ENCODE measurements at places on chromosomes 1 and 21.
A peak's percentile ranks its signal among the peaks of the same experiment; 100 is the strongest.

DNA sequence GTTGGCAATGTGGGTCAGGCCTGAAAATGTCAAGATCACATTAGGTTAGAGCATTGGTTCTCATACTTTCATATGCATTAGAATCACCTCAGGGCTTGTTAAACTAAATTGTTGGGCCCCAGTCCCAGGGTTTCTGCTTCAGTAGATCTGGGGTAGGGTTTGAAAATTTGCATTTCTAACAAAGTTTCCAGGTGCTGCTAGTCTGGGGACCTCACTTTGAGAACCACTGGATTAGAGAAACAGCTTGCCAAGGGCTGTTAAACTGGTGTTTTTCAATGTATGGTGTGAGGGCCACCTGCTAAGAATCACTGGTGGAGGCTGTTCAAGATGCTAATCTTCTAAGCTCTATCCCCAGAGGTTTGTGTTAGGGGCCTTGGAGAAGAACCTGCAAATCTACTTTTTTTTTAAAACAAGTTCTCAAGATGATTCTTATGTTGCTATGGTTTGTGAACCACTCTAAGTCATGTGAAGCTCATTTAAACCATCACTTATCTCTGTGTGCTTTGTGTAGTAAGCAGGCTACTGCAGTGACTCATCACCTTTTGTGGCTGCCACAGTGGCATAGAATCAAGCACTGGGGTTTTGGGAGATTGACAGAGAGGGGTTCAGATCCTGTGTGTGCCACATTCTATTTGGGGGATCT is 152.2 kb downstream of the S1PR1 start:
- no peak for DNase-seq

DNA sequence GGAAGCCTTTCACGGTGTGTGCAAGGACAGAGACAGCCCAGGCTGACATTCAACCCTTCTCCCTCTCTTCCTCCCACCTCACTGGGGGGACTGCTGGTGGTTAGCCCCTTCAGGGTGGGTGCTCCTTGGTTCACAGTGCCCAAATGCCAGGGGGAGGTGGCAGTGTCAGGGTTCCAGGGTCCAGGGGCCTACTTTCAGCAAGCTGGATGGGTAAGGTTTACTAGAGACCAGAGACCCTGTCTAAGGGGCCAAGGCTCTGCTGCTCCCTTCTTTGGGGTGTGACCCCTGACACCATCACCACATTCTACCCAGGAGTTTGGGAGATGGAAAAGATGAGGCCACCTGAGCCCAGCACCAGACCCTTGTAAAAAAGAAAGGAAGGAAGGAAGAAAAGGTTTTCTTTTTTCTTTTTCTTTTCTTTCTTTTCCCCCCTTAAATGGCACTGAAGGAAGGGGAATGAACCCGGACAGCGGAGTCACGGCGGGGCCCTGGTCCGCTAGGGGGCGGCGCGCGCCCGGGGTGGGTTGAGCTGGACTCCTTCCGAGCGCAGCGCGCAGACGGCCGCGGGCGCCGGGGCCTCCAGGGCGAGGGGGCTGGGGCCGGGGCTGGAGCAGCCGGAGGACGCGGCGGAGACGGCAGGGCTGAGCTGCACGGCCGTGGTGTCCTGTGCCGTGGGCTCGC is 18.8 kb downstream of the KNCN start:
- DNase-seq: no peak

DNA sequence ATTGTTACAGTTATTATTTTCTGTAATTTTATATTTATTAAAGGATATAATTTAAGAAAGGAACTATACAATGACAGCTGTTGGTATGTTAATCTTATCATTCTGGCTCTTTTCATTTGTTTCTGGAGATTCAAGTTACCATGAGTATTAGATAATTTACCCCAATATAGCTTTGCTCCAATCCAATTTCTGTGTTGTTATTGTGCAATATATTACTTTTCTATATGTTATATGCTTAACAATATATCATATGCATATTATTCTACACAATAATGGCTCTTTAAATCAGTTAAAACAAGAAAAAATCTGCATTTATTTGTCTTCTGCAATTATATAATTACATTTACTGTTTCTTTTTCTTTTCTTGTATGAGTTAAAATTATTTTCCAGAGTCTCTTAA is 1650.9 kb downstream of the BRINP3 start:
- no peak for DNase-seq

GRCh38 chr21:34623516-34623915 is 8.6 kb upstream of the RCAN1 start:
- DNase-seq: no peak

GRCh38 chr1:232704256-232704655 is 74.3 kb upstream of the SIPA1L2 start:
- DNase-seq: no peak

DNA sequence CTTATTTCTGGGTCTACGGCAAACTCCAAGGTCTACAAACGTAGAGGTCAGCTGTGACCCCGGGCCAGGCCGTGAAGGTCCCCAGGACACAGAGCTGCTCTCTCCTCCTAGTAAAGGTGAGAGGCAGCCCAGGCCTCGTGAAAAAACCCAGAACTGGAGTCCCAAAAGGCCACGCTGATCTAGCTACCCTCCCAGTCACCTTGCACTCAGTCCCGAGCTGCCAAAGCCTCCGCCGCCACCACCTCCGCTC is 125 bp downstream of the ATP5PF start:
- no peak for DNase-seq

DNA sequence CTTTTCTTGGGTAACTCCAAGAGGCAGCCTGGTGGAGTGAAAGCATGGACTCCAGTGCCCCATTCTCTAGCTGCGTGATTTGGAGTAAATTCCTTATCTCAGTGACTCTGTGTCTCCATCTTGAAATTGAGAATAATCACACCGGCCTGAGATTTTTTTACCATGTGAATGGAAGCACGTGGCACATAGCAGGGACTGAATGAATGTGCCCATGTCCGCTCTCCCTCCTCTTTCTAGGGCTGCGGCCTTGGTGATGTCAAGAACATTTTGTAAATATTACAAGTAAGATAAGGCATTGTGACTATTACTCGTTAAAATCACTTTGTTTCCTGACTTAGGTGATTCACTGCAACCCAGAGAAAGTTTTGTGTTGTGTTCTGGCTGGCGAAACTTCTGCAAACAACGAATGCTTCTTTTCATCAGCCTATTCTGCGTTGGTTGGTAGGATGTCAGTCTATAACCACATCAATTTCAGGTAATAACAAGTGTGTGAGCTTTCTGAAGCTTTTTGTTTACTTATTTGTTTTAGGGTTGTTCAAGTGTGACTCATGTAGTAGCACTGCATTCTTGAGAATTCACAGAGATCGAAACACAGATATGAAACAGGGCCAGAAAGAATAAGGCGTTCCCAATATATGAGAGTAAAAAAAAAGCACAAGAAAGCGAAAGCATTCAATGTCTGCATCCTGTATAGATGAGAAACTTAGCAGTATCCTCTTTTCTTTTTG is 135.7 kb upstream of the SLC45A1 start:
- DNase-seq: peak; percentile 90

GRCh38 chr1:89733748-89734147 is 87.1 kb upstream of the LRRC8D start:
- DNase-seq: no peak

DNA sequence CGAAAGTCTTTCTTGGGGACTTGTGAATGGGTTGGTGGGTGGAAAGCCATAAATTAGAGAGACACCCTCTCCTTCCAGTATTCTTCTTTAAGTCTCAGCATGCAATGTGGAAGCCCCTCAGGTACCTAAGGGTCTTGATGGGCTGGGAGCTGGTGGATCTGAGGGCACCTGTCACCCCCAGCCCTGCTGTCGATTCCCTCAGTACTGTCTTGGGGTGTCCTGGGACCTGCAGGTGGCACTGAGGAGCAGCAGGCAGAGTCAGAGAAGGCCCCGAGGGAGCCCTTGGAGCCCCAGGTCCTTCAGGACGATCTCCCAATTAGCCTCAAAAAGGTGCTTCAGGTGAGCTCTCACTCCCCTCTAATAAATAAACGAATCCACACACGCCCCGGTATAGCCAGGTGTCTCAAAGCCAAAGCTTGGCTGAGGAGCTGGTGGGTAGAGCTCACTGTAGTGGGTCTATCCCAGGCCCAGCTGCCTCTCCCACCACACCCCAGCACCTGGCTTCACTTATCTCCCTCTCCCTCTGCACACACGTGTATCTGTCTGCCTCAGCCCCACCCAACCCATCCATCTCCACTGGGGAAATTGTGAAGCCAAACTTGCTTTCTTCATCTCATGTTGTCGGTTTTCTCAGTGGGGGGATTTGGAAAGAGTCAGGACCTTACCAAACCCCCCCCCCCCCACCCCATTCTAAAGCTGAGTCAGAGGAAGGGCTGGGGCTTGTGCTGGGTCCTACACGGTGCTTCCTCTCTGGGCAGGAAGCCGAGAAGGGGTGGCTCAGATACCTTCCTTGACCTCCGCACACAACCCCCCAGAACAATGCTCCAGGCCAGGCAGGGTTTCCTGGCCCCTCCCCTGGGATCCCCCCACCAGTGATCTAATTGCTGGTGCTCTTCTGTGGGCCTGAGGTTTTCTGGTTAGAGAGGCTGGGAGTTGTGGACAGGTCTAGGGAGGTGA is 1.6 kb downstream of the ADAM15 start:
- no peak for DNase-seq

DNA sequence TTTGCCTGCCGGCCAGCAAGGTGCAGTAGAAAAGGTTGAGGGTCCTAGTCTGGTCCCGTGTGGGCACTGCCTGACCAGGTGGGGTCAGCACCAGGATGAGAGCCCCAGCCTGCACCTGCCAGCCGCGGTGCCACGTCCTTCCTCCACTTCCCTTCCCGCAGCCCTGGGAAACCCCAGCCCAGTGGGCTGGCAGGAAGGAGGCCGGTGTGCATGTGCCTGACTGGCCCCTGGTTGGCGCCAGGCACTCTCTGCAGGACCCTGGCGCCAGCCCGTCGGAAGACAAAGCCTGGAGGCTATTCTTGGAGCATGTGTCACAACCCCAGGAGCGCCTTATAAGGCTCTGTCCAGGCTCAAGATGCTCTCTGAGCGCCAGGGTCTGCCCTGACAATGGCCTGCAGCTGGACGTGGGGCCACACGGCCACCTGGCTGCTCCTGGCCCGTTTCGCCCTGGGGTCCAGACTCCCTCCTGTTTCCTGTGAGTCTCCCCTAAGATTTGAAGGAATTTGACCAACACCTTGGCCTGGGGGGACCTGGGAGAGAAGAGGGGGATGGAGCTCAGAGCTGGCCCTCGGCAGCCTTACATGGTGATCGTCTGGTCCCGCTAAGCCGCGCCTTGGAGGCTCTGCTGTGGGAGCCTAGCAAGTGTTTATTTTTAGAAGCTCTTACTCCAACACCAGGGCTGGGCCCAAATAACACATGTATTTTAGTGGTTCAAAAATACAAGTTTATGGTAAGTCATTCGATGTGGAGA is 31.9 kb upstream of the POFUT2 start:
- no peak for DNase-seq

DNA sequence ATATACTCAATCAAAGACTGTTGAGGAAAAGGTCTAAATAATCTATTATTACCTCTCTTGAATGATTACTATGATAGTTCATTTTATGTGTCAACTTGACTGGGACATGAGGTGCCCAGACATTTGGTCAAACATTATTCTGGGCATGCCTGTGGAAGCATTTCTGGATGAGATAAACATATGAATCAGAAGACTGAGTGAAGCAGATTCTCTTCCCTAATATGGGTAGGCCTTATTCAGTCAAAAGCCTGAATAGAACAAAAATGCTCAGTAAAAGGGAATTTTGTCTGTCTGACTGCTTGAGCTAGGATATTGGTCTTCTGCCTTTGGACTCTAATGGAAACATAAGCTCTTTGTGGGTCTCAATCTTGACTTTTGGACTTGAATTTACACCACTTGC is 73.3 kb upstream of the SOX13 start:
- no peak for DNase-seq

DNA sequence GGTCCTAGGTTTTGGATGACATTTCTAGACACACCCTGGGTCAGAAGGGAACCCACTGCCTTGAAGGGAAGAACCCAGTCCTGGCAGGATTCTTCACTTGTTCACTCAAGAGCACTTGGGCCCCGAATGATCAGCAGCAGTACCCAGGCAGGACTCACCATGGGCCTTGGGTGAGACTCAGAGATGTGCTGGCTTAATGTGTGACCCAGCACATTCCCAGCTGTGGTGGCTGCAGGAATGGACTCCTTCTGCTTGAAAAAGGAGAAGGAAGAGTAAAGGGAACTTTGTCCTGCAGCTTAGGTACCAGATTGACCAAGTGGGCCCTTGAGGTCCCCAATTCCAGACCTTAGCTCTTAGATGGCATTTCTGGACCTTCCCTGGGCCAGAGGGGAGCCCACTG is 12.3 kb upstream of the SMAP2 start:
- no peak for DNase-seq

DNA sequence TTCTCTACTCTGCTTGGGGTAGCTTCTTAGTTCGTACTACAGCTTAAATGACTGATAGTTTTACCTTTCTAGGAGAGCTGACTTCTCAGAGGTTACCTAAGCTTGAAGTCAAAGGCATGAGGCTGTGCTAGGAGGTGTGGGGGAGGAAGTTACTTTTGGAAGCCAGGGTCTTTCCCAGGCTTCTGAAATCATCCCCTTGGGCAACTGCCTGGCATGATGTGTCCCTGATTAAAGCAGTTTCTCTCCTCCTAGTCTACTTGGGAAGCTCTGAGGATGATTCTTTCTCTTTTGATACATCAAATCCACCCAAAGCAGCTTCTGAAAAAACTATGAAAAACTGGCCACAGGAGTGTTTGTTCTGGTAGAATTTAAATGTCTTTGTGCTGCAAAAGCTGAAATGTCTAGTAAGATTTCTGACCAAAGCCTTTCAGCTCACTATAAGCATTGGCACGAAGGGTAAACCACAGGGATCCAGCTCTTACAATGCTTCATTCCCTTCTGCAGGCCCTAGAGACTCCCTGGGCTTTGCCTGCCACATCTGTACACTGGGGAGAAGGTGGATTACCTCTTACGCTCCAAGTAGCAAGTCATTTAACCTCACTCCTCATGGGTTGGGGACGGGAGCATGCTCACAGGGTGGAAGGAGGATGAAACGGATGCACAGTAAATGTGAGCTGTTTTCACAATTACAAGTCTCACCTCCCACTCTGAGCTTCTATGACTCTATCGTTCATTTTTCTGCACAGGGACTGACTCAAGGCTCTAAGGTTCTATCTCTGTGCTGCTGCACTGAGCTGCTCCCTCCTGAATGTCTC is 59.6 kb downstream of the RUNX1 start:
- no peak for DNase-seq

DNA sequence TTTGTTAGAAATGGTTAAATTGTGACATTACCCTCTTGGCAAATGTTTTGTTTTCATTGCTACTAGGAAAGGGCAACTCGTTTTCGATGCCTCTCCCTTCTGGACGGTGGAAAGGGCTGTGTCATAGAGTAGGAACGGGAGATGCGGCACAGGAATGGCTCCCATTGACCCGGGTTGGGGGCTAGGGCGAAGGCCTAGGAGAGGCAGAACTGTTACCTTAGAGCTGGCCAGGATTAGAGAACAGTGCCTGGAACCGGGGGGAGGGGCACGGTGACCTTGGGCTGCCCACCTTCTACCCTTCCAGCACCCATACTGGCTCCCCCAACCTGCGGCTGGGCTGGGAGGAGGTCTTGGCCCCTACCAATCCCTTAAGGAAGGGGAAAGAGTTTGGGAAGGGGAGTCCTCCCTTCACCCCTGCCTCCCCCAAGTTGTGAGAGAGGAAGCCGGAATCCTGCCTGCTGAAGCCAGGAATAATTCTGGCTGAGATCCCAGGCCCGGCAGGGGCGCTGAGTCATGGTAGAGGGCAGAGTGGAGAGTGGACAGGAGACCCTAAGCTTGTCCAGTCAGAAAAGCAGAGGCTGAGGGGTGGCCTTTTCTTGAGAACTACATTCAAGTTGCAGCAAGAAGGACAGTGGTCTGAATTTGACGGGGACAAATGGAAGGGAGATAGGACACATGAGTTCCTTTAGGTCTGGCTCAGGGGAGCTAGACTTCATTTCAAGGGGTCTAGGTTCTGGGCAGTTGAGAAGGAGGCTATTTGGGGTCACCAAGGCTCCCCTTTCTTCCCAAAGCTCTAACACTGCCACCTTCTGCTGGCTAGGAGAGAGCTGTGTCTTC is 8.2 kb downstream of the LMNA start:
- peak; percentile 82 for DNase-seq
